Gastrocnemius medialis (tissue), 4 donors: ENCODE measurements at places on chromosomes 2 and 18. TPM values are rescaled to one million over a fixed set of nuclear protein-coding genes. Genes with fewer than 3 reads are reported as not detected.

DNA sequence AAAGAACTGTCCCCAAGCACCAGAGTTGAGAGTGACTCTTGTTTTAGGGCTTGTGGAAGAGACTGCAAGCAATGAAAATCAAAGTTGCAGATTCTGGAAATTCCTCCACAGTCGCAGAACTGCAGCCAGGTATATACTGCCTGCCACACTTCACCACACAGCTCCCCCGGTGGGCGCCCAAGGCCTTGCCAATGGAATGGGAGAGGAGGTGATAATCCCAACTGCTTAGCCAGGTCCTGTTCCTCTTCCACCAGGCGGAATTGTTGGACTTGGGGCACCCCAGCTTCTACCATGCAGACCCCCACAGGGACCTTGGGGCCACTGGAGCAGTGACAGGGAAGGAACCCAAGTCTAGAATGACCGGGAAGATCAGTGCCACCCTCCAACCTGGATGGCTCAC is 4.8 kb upstream of the PDIA6 start:
- no peak for DNase-seq
- H3K36me3 ChIP-seq: no peaks in the 10 kb centered on the region
- H3K27ac ChIP-seq: no peak overlapping the region
- no peak overlapping the region for H3K4me3 ChIP-seq
- H3K4me1 ChIP-seq: peaks cover 4% of the 10 kb centered on the region

DNA sequence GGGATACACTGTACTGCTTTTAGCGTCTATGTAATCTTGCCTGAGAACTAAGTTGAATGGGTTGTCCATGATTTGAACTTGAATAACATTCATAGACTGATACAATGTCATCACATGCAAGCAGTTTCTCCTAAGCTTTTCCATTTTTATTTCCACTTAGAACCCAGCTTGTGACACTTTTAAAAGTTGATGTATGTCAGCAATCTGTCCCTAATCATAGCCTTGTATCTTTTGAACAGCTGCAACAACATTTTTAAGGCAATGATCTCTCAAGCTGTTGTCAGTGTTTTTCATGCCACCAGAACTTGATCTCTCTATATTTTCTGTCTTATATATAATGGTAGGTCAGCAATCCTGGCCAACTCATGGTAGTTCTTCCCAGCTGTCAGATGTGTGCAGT is 185.0 kb downstream of the DOK6 start:
- H3K27me3 ChIP-seq: no peaks in the 10 kb centered on the region
- no peaks in the 10 kb centered on the region for H3K4me1 ChIP-seq

DNA sequence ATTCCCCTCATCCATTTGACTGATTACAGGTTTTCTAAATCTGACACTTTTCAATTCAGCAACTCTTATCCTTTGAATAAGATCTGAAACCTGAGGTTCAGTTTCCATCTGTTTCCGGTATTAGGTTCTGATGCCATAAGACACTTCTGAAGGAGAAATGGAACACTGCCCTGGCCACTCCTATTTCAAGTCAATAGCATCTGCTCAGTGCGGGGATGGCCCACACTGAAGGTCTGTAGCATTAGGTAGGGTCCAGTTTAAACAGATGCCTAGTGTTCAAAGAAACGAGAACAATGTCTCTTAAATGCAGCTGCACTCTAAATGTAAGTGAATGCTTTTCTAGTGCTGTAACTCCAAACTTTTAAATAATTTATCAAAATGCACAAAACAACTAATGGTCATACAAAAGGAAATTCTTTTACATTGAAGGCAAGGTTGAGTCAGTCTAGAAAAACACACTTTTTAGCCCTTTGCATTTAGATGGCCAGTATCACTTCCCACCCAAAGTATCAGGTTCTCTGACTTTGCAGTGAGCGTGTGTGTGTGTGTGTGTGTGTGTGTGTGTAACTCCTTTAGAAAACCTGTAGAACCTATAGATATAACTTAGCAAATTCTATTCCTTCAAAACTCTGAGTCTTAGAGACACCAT is 78.2 kb downstream of the STK39 start:
- H3K27me3 ChIP-seq: no peaks in the 10 kb centered on the region
- no peak overlapping the region for H3K27ac ChIP-seq
- no peak overlapping the region for H3K4me3 ChIP-seq
- H3K4me1 ChIP-seq: no peaks in the 10 kb centered on the region
- no peak for DNase-seq
- no peaks in the 10 kb centered on the region for H3K36me3 ChIP-seq

DNA sequence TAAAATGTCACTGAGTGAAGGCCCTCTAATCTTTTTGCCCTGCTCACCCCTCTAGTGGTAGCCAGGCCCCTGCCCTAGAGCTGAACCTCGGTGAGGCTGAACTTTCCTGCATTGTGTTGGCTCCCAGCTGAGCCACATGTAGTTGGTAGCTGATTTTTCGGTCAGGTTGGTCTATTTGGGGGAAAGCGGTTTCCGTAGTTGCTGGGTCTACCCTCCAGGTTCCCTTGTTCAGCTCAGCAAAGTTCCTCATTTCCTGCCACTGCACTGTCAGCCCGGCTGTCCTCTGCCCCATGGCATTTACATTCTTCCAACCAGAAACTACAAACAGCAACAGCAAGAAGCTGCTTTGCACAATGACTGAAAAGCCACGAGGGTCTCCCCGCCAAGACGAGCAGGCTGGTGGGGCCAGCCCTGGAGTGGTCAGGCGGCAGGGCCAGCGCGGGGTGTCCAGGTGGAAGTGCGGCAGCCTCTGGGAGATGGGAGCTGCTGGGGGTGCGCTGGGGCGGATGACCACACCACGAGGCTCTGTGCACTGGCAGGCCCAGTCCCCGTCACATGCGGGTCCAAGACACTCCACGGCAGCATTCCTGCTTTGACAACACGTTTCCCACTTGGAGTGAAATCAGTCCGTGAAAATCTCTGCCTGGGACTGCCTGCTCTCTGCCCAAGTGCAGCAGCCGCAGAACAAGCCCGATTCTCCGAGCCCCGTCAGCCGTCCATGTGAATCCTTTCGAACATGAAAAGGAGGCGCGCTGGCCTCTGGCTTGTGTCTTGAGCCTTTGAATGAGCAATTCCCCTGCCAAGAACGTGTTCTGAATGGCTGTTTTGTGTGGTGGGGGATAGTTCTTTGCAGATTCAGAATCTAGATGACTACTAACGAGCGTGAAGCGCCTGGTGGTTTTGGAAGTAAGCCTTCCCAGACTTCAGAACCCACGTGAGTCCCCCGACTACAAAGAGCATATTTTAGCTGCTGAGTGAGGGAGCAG is 159.4 kb downstream of the ASB1 start:
- H3K4me1 ChIP-seq: no peaks in the 10 kb centered on the region
- H3K4me3 ChIP-seq: no peak overlapping the region
- no peak overlapping the region for H3K27ac ChIP-seq
- DNase-seq: no peak
- no peaks in the 10 kb centered on the region for H3K27me3 ChIP-seq

- DNase-seq: no peak
- no peak overlapping the region for H3K27ac ChIP-seq
- H3K4me3 ChIP-seq: no peak overlapping the region
- H3K27me3 ChIP-seq: no peaks in the 10 kb centered on the region
- H3K36me3 ChIP-seq: no peaks in the 10 kb centered on the region
- no peaks in the 10 kb centered on the region for H3K4me1 ChIP-seq
These were observed 28.7 kb upstream of the CCDC150 start for GRCh38 chr2:196610796-196611195.

GRCh38 chr2:46973673-46974072 is 58.1 kb upstream of the MCFD2 start:
- no peak for DNase-seq
- H3K4me3 ChIP-seq: no peak overlapping the region
- no peaks in the 10 kb centered on the region for H3K27me3 ChIP-seq
- H3K36me3 ChIP-seq: no peaks in the 10 kb centered on the region
- H3K4me1 ChIP-seq: peaks cover 9% of the 10 kb centered on the region

DNA sequence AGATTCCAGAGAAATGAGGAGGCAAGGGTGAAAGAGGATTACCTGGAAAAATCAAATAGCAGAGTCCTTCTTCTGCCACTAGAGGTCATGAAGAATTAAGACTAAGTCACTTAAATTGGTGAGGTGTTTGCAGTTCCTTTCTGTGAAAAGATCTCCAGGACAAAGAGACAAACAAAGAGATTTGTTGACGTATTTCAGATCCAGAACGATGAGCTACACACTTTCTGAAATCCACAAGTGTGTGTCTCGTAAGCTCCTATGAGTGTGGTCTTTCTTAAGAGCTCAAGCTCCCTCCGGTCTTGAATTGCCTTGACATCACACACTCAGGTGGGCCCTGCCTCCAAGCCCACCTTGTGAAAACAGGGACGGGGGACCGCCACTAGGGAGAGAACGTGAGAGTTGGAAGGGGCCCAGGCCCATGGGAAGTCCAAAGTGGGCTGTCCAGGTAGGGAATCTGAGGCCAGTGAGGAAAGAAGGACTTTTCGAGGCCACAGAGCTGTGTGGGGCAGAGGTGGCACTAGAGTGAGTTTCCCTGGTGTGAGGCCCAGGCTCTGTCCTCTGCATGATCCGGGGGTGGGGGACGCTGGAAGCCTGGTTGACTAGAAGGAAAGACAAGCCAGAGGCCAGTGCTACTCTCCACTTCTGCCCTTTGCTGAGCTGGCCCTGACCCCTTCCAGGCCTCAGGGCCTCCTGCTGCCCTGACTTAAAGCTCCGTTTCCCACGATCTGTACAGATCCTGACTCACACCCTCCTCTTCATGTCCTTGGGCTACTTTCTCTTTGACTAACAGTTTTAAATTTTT is 168.1 kb upstream of the NCK2 start:
- no peak for DNase-seq
- H3K27ac ChIP-seq: no peak overlapping the region
- H3K36me3 ChIP-seq: no peaks in the 10 kb centered on the region
- no peak overlapping the region for H3K4me3 ChIP-seq
- no peaks in the 10 kb centered on the region for H3K27me3 ChIP-seq

The SLC4A5 gene
- 0.49 TPM for total RNA-seq

GRCh38 chr2:197800091-197800490 is 4.3 kb upstream of the PLCL1 start:
- peak overlapping the region; percentile 66 for H3K27ac ChIP-seq
- no peaks in the 10 kb centered on the region for H3K27me3 ChIP-seq
- peaks cover 39% of the 10 kb centered on the region for H3K4me1 ChIP-seq
- no peak overlapping the region for H3K4me3 ChIP-seq
- no peaks in the 10 kb centered on the region for H3K36me3 ChIP-seq
- no peak for DNase-seq

The SERPINB5 gene
- not detected for total RNA-seq

The LBX2 gene
- total RNA-seq: not detected

The C2orf78 gene
- not detected for total RNA-seq

- no peaks in the 10 kb centered on the region for H3K27me3 ChIP-seq
- no peak overlapping the region for H3K4me3 ChIP-seq
- H3K4me1 ChIP-seq: no peaks in the 10 kb centered on the region
- H3K36me3 ChIP-seq: no peaks in the 10 kb centered on the region
- DNase-seq: no peak
These were observed 206.0 kb downstream of the ZNF521 start for GRCh38 chr18:25145731-25146511.

The SYT4 gene
- not detected for total RNA-seq

- no peaks in the 10 kb centered on the region for H3K27me3 ChIP-seq
- no peaks in the 10 kb centered on the region for H3K4me1 ChIP-seq
- no peak for DNase-seq
- no peak overlapping the region for H3K4me3 ChIP-seq
- H3K27ac ChIP-seq: no peak overlapping the region
These were observed 332.8 kb upstream of the MAP2 start for GRCh38 chr2:209091056-209091455.

GRCh38 chr2:122021941-122022340 is 266.5 kb downstream of the TSN start:
- no peaks in the 10 kb centered on the region for H3K4me1 ChIP-seq
- H3K36me3 ChIP-seq: no peaks in the 10 kb centered on the region
- no peaks in the 10 kb centered on the region for H3K27me3 ChIP-seq
- H3K4me3 ChIP-seq: no peak overlapping the region
- DNase-seq: no peak

The LYG2 gene
- not detected for total RNA-seq

DNA sequence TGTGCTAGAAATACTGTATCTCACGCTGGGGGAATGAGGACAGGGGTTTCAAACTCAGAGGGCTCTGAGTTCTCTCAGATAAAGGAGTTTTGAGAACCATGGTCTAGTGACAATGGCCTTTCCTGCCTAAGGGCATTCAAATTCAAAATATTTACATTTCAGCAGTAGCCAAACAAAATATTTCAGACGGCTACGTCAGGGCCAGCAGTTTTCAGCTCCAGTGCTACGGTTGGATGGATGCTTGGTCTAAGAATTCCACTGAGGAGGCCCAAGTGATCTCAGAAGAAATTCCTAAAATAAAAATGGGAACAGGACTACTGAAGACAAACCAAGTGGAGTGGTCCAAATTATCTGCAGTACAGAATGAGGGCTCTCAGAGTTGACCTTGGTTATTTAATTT is 41.1 kb upstream of the SCG2 start:
- DNase-seq: no peak
- H3K4me3 ChIP-seq: no peak overlapping the region
- H3K27me3 ChIP-seq: no peaks in the 10 kb centered on the region
- H3K4me1 ChIP-seq: no peaks in the 10 kb centered on the region

DNA sequence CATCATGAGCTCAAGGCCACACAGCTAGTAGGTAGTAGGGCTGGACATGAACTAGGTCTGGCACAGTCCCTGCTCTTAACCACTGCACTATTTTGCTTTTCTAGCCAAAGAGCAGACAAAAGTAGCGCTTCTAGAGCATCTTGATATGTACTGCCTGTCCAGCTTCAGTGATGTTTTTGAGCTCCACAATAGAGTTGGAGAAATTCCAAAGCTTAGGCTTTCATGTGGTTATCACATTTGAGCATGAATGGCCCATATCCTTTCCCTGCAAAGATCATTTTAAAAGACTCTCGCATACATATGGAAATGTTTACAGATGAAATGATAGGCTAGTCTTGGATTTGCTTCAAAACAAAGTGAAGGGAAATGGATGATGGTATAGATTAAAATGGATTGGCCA is 128.7 kb downstream of the MAP3K20 start:
- H3K27me3 ChIP-seq: no peaks in the 10 kb centered on the region
- DNase-seq: no peak

DNA sequence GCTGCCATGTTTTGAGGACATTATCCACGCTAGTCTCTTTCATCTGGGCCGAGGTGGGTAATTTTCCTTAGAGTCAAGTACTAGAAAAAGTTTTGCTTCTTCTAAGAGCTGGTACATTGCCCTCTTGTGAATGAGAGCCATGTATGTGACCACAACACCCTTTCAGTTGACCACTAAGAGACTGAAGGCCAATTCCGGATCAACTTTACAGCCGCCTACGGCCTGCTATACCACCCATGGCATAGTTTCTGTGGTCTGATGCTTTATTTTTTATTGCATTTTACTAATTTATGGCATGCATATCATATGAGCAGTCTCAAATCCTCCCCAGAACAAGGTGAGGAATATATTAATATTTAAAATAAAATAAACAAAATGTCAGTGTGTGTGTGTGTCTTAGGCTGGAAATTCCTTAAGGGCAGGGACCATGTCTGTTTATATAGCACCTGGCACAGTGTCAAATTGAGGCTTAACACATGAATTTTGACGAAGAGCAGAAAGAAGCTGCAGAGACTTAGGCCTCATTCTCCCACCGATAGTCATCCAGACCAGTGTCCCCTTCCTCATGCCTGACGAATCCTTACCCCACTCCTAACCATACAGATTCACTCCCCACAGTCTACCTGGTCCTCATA is 35.4 kb downstream of the PSD4 start:
- H3K27ac ChIP-seq: no peak overlapping the region
- H3K4me3 ChIP-seq: no peak overlapping the region
- H3K36me3 ChIP-seq: no peaks in the 10 kb centered on the region
- H3K27me3 ChIP-seq: no peaks in the 10 kb centered on the region

The IL36RN gene
- not detected for total RNA-seq
